ENCODE measurements at places on chromosomes 12 and 14.

- DNase-seq, result no peak
Measured at GRCh38 chr14:69850086-69850735, 29.0 kb upstream of the SMOC1 start.

DNA sequence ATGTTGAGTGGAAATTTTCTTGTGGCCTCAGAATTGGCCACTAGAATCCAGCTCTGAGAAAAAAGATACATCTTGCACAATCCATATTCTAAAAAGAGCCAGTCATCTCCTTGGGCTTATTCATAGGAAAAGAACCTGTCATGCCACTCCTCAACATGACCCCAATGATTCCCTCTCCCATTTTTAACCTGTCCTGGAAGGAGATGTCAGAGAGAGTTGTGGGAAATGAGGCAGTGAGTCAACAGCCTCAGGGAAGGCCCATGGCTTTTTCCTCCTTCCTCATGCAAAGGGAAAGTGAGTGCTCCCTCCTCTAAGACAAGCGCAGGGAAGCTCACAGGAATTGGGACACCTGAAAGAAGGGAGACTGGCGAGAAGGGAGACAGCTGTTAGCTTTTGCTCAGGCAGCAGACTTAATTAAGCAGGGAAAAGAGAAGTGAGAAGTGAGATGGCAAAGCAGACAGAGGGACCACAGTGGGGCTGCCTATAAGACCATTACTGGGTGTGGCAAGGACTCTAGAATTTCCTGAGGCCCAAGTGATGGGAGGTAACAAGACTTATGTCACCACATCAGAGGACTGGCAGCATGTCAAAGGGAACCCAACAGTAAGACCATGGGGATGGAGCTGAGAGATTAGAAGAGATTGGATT lies 10.2 kb upstream of the DHRS7 start:
- no peak for DNase-seq

- no peak for DNase-seq
Measured at GRCh38 chr12:69684466-69684865, 14.6 kb downstream of the BEST3 start.

DNA sequence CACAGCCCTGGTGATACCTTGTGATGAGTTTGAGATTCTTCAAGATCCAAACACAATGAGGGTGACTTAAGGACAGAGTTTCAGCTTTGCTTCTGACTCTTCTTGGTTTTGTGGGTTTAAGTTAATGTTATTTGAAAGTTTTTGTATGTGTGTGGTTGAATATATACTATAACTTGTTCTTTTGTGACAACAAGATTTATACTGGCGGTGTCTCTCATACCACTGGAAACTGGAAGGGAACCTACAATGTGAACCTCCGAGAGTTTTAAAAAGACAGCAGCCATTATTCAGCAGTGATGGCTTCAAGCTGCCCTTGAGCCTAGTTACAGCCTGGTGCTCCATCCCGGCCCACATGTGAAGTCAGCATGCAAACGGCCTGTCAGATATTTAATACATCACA lies 87.9 kb upstream of the IGF1 start:
- no peak for DNase-seq

DNA sequence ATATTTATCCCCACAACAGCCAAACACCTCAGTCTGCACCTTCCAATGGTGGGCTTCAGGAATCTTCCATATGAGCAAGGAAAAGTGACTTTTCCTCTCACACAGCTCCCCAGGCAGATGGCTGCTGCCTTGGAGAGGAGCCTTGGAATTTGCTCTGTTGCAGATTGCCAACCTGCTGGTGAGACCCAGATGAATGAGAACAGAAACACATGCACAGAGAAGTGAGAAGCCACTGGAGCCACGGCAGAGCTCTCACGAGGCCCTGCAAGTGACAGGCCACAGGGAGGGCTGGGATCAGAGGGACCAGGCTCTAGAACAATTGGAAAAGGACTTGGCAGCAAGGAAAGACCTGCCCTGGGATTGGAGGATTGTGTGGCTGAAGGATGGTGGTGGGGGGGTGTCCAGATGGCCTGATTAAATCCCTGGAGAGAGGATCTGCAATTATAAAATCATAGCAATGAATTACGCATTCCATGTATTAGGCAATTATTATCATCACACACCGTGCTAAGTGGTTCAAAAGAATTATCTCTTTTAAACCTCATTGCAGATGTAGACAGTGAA lies 84.9 kb upstream of the PWP1 start:
- no peak for DNase-seq

DNA sequence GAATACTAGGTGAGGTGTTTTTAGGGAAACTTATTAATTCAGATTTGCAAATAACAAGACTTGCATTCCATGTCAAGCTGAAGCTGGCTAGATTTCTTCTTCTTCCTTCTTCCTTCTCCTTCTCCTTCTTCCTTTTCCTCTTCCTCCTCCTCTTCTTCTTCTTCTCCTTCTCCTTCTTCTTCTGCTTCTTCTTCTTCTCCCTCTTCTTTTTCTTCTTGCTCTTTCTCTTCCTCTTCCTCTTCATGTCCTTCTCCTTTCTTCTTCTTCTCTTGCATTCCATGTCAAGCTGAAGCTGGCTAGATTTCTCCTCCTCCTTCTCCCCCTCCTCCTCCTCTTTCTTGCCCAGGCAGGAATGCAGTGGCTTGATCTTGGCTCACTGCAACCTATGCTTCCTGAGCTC lies 297.8 kb downstream of the PRKD1 start:
- DNase-seq, result no peak

GRCh38 chr14:82694820-82695219 lies 1161.2 kb upstream of the SEL1L start:
- no peak for DNase-seq

DNA sequence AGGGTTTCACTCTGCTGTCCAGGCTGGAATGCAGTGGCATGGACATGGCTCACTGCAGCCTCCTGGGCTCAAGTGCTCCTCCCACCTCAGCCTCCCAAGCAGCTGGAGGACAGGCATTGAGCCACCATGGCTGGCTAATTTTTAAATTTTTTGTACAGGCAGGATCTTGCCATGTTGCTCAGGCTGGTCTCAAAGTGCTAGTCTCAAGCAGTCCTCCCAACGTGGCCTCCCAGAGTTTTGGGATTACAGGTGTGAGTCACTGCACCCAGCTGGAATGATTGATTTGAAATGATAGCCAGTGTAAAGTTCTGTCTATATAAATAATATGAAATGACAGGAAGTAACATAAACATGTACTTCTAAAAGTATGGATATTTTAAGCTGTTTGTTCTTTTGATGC lies 172.7 kb downstream of the FUT8 start:
- DNase-seq, result no peak

GRCh38 chr12:4518106-4518728 lies 20.5 kb upstream of the RAD51AP1 start:
- DNase-seq, result no peak

DNA sequence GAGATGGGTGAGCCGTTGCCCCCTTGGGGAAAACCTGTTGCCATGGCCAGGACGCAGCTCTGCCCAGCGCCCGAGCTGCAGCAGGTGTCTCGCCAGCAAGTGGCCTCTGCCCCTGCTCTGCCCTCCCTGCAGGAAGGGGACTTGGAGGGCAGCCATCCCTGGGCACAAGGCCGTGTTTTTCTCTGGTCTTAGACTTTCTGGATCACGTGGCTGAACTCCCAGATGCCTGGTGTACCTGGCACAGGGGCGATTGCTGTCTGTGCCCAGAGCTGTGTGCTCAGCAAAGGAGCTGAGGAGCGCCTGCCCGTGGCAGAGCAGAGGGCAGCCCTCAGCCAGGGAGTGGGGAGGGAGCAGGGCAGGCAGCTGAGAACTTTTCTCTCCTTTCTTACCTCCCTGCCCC lies 38.0 kb downstream of the TMEM63C start:
- DNase-seq, result peak; percentile 81

GRCh38 chr12:123150275-123150743 lies 581 bp downstream of the PITPNM2 start:
- DNase-seq, result no peak

GRCh38 chr14:87017335-87017734 lies 975.6 kb downstream of the GALC start:
- DNase-seq, result no peak

GRCh38 chr12:48157889-48158370 lies 615 bp upstream of the ASB8 start:
- no peak for DNase-seq

- no peak for DNase-seq
Measured at GRCh38 chr12:117013726-117014125, 85.5 kb downstream of the TESC start.

DNA sequence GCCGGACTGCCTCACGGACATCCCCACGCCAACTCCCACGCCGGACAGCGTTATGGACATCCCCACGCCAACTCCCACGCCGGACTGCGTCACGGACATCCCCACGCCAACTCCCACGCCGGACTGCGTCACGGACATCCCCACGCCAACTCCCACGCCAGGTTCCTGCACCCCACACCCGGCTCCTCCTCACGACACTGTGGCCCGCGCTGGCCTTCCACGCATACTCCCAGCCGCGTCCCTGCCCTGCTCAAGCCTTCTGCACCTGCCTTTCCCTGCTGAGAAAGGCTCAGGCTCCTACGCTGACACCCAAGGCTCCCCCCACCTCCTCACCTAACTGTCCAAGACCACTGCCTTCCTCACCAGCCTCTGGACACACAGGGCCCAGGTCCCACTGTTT lies 9.7 kb downstream of the CACNA2D4 start:
- no peak for DNase-seq

GRCh38 chr14:73225496-73225895 lies 11.8 kb upstream of the PAPLN start:
- no peak for DNase-seq

GRCh38 chr14:105311838-105312237 lies 2.7 kb upstream of the PACS2 start:
- no peak for DNase-seq

DNA sequence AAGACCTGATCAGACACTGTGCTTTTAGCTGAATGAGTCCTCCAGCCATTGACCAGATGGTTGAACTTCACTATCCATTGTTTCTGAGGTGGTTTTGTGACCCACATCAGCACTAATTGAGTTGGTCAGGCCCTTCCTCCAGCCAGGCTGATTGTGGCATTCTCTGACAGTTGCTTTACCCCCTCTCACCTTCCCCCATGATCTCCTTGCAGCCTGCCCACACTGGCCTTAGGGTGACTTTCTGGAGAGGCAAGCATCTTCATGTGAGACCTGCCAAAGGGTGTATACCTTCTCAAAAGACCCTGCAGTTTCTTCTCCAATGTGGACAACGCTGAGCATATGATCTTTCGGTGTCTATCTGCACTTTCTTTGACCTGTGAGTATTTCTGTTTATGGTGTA lies 83.9 kb downstream of the GPATCH2L start:
- no peak for DNase-seq

DNA sequence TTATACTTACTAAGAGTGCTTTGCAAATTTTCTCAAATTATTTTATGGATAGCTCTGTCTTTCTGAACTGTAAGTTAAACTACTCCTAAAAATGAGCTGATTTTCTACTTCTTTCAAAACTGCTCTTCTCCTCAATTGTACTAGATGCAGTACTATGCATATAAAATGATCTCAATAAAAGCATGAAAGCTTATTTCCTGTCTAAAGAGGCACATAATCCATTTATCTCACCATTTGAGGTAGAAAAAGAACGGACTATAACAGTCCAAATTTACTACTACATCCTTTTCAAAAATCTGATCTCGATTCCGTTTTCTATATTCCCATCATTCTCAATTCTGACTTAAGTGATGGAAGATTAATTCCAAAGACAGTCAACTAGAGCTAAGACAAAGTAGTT lies 14.4 kb downstream of the SLIRP start:
- no peak for DNase-seq

- DNase-seq, result no peak
Measured at GRCh38 chr12:2662524-2662923, 132.2 kb upstream of the FKBP4 start.

- DNase-seq, result no peak
Measured at GRCh38 chr14:33940561-33941011, 10.3 kb downstream of the EGLN3 start.

DNA sequence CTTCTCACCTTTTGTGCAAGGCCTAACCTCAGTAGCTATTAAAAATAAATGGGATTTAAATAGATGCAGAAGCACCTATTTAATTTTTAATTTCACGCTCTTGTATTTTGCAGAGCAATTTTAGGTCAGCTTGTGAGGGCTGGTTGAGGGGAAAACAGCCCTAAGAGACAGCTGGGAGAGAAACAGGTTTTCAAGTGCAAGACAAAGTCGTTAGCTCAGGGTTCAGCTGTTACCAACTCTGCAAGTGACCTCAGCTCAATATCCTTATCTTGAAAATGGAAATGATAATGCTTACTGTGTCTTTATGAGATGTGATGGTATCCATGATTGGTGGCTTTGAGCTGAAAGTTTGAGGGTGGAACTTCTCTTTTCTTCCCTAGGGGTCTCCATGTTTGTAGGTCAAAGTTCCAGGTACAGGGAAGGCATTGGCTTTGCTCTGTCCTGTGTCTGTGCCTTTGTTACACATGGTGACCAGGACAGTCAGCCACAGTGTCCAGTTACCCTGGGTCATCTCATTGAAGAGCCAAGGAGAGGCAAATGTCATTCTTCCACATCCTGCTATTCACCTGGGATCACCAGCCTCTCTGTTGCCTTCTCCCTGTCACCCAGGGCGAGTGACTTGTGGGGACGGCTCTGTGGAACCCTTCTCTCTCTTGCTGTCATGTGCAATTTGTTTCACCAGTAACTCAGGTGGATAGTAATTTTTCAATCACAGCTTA lies 100.3 kb downstream of the SAMD4A start:
- no peak for DNase-seq

GRCh38 chr14:68956724-68957123 lies 22.4 kb downstream of the ACTN1 start:
- DNase-seq, result no peak

DNA sequence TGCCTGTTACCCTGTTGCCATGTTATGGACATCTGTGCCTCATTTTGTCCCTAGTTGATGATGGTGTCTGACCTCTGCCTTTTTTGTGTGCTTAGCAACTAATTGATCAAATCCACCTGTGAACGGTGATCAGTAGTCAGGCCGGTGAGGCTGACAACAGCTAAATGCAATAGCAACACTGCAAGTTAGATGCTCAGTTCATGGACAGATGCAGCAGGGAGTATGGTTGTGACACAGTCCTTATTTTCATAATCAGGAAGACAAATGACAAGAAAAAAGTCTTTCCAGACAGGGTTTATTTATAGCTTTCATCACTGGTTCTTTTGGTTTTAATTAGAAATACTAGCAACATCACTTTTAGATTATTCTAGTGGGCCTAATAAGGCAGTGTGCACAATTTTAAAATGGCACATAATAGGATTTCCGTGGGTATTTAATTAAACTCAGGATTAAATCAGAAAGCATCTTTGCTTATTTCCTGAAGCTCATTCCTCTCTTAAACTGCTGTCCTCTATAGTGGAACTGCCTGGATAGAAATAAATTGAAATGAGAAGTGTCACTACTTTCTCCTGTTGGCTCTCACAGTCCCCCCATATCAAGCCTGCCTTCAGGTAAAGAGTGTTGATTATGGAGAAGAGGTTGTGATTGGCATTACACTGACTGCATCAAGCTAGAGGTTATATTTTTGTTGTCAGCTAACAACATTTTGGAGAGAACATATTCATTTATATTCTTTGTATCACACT lies 281.1 kb upstream of the NAV3 start:
- no peak for DNase-seq

Data from cerebellar nuclear complex (tissue), 1 donor.